G401 (cell line): ENCODE measurements at places on chromosomes 12 and 14. TPM values are rescaled to one million over a fixed set of nuclear protein-coding genes. Genes with fewer than 3 reads are reported as not detected.

FOXM1 gene
- 18.8 and 36.1 TPM in 2 replicates for total RNA-seq

ANG gene
- total RNA-seq, result 3.4 and 7.1 TPM in 2 replicates

KRT85 gene
- not detected in 2 replicates for total RNA-seq

TRHDE gene
- total RNA-seq, result not detected in 2 replicates

- DNase-seq, result no peak
Observed at GRCh38 chr14:102389246-102389645, 26.5 kb downstream of the TECPR2 start.

DNA sequence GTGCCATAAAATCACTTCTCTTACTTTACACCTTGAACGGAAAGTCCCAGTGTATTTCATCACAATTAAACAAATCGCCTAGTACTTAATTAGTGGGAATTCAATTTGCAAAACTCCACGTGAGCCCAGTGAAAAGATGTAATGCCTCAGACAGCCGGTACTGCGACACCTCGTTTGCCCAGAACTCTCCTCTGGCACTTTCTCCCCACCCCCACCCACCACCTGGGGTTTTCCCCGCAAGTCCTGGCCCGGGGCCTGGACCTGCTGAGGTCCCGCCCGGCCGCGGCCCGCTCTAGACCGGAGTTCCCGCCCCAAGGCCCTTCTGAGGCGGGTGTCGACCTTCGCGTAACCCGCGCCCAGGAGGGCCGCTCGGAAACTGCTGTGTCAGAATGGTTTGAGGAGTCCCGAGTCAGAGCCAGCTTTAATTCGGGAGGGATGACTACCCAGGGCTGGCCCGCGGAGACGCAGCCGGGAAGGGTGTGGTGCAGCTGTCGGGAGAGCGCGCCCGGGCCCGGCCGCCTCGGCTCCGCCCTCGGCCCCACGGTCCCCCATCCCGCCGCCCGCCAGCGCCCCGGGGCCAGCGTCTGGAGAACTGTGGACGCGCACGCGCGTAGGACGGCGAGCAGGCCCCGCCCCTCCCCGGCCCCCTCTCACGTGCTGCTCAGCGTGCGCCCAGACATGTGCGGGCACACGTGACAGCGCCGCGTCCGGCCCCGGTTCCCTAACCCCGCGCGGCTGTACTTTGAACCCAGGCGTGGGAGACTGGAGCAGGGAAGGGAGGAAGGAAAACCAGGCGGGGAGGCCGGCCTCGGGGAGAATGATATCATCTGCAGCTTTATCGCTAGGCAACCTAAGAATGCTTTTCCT is 10.8 kb downstream of the BHLHE41 start:
- peak; percentile 89 for DNase-seq

- DNase-seq, result peak; percentile 31
Observed at GRCh38 chr12:55072083-55072482, 52.3 kb downstream of the NEUROD4 start.

- DNase-seq, result no peak
Observed at GRCh38 chr12:7571257-7571656, 67.7 kb upstream of the CD163 start.

- DNase-seq, result no peak
Observed at GRCh38 chr12:120849765-120850164, 54.4 kb downstream of the SPPL3 start.

- no peak for DNase-seq
Observed at GRCh38 chr12:27464220-27464554, 17.7 kb downstream of the SMCO2 start.

- no peak for DNase-seq
Observed at GRCh38 chr12:117567644-117568216, 206.3 kb upstream of the NOS1 start.

GRCh38 chr12:120132863-120133385 is 16.4 kb upstream of the RAB35 start:
- DNase-seq, result no peak

- DNase-seq, result no peak
Observed at GRCh38 chr14:92696366-92696765, 52.1 kb downstream of the LGMN start.

GRCh38 chr12:131592972-131593371 is 117.9 kb upstream of the SFSWAP start:
- DNase-seq, result no peak

DNA sequence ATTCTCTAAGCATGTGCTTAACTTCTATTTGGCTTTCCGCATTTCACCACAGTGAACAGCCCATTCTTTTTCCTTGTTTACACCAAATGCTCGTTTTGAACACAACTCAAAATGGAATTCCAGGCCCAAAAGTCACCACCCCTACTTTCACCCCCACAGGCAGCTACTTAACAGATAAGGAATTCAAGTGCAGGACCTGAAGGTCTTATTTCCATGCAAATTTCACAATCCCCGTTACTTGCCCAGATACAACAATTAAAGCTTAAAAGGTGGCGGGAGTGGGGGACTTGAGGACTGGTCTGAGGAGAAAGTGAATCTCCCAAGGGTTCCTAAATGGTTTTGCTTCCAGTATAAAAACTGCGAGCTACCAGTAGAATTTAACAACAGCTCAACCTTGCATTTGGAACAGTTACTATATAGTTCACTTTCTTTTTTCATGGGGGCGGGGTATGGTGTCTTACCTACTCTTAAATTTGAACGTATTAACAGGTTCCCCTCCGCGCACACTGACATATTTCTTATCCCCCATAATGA is 3.7 kb downstream of the USP44 start:
- DNase-seq, result peak; percentile 66

DNA sequence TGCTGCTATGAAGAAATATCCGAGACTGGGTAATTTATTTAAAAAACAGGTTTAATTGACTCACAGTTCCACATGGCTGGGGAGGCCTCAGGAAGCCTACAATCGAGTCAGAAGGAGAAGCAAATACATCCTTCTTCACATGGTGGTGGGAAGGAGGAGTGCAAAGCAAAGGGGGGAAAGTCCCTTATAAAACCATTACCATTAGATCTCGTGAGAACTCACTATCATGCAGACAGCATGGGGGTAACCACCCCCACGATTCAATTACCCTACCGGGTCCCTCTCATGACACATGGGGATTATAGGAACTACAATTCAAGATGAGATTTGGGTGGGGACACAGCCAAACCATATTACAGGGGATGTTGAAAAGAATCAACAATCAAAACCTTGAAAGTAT is 74.9 kb downstream of the PPM1H start:
- no peak for DNase-seq

- no peak for DNase-seq
Observed at GRCh38 chr14:61116369-61116768, 135.3 kb downstream of the SLC38A6 start.

- no peak for DNase-seq
Observed at GRCh38 chr14:46279327-46279726, 372.3 kb downstream of the RPL10L start.

GRCh38 chr12:116194935-116195431 is 82.5 kb downstream of the MED13L start:
- no peak for DNase-seq

DNA sequence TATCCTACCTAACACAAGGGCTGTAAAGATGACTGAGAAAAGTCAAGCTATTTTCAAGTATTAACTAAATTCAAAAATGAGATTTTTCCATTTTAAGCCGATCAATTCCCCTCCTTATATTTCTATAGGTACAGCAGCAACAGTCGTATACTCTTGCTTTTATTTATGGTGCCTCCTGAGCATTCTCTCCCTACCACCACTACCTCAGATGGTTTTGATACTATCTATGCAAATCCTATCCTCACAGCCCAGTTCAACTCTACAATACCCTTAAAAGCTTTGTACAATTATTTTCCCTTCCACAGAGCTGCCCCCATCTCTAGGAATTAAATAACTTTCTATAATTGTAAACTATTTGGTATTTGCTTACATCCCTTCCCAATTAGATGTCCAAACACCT is 52.1 kb downstream of the GALC start:
- no peak for DNase-seq
